DND-41 (cell line): ENCODE measurements at places on chromosomes 6 and 20.
A peak's percentile ranks its signal among the peaks of the same experiment; 100 is the strongest.

- H3K4me1 ChIP-seq: no peaks in the 10 kb centered on the region
- H3K36me3 ChIP-seq: no peaks in the 10 kb centered on the region
- no peak overlapping the region for H3K27ac ChIP-seq
Observed at GRCh38 chr6:74782346-74782745, 423.5 kb downstream of the COL12A1 start.

DNA sequence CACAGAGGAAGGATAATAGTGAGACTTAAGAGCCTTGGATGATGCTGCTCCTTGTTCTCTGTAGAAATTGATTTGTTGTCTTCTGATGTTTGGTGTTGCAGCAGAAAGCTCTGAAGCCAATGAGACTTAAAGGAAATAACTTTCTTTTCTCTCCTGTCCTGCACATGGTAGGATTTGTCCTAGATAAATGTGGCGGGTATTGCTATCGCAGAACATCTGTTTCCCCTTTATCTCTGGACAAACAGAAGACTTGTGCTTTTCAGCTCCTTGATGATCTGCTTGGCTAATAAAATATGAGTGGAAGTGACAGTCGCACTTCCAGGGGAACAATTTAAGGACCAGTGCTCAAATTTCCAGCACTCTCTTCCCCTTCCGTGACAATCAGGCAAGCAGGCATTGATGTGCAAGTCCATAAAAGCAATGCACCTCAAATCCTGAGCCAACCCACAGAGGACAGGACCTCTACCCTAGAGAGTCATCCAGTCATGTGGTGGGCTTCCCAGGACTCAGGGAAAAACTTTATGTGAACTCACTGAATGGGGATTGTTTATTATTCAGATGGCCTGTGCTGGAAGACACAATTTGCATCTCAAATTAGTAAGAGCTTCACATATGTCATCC, 9.9 kb upstream of the NCR2 start:
- H3K4me1 ChIP-seq: no peaks in the 10 kb centered on the region
- no peak for DNase-seq
- no peak overlapping the region for H3K4me3 ChIP-seq
- H3K27ac ChIP-seq: no peak overlapping the region
- no peaks in the 10 kb centered on the region for H3K36me3 ChIP-seq
- H3K27me3 ChIP-seq: no peaks in the 10 kb centered on the region

- DNase-seq: no peak
- H3K27me3 ChIP-seq: no peaks in the 10 kb centered on the region
- no peak overlapping the region for H3K27ac ChIP-seq
- peaks cover 28% of the 10 kb centered on the region for H3K4me1 ChIP-seq
Observed at GRCh38 chr6:28978959-28979561, 26.1 kb downstream of the ZNF311 start.

DNA sequence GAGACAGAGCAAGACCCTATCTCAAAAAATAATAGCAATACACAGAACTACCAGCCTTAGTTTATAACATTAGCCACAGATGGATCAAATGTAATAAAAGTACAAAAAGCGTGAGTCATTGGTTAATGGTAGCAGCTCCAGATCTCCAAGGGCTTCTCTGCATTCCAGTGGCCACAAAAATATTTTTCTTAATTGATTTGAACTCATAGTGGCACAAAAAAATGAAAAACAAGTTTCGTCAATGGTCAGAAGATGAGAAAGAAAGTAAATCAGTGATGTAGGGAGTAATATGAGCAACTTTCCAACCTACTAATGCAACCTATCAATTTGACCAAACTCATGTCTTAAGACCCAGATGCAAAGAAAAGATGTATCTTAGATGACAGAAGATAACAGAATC, 79.6 kb downstream of the CEP57L1 start:
- no peaks in the 10 kb centered on the region for H3K36me3 ChIP-seq
- DNase-seq: no peak
- no peak overlapping the region for H3K27ac ChIP-seq
- no peaks in the 10 kb centered on the region for H3K4me1 ChIP-seq

DNA sequence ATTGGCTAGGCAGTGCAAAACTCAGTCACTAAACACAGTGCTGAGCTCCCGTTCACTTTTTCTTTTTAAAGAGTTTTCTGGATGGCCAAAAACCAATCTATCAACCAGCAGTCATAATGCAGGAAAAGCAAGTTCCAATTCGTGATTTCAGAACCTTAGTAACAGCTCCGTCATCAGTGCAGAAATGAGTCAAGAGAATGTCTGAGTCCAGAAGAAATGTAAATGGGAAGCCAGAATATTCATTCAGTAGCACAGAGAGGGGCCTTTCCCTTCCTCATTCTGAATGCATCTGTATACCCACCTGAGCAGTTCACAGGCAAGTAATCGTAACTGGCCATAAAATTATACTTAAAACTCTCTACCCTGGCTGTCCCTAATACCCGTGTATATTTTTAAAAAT, 20.4 kb downstream of the HUS1B start:
- no peak for DNase-seq
- no peaks in the 10 kb centered on the region for H3K4me1 ChIP-seq
- H3K27ac ChIP-seq: no peak overlapping the region
- H3K27me3 ChIP-seq: no peaks in the 10 kb centered on the region
- 0 out of 2 replicates have a peak, but pooled peaks cover 16% of the 10 kb centered on the region for H3K36me3 ChIP-seq

- H3K36me3 ChIP-seq: no peaks in the 10 kb centered on the region
- no peaks in the 10 kb centered on the region for H3K27me3 ChIP-seq
- DNase-seq: no peak
- no peak overlapping the region for H3K27ac ChIP-seq
- H3K4me1 ChIP-seq: no peaks in the 10 kb centered on the region
Observed at GRCh38 chr6:143225929-143226328, 165.2 kb downstream of the AIG1 start.

GRCh38 chr6:169539176-169539897, 162.5 kb downstream of the WDR27 start:
- no peaks in the 10 kb centered on the region for H3K36me3 ChIP-seq
- H3K4me1 ChIP-seq: no peaks in the 10 kb centered on the region

- no peak overlapping the region for H3K4me3 ChIP-seq
- no peak overlapping the region for H3K27ac ChIP-seq
- no peaks in the 10 kb centered on the region for H3K36me3 ChIP-seq
Observed at GRCh38 chr6:6026513-6027205, 19.9 kb upstream of the NRN1 start.

- DNase-seq: no peak
- no peaks in the 10 kb centered on the region for H3K36me3 ChIP-seq
- H3K4me1 ChIP-seq: no peaks in the 10 kb centered on the region
- H3K4me3 ChIP-seq: no peak overlapping the region
Observed at GRCh38 chr6:27642744-27643456, 170.0 kb upstream of the ZNF184 start.

DNA sequence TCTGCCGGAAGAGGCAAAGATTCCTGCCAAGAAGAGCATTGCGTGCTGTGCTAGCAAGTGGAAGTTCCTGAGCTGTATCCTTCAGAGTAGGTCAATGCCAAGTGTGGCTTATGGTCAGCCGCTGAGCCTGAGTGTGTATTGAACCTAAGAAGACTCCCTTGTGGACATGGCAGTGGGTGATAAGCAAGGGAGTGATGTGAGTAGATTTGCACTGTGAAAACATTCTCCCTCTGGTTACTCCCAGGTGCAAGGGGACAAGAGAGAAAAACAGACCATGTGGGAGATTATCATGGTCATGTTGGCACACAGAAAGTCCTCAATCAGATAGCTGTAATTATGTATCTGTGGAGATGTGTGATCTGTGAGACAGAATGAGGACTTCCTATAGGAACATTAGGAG, 6.1 kb upstream of the TMEM74B start:
- H3K27ac ChIP-seq: no peak overlapping the region
- H3K4me1 ChIP-seq: no peaks in the 10 kb centered on the region
- DNase-seq: no peak
- H3K27me3 ChIP-seq: no peaks in the 10 kb centered on the region
- H3K4me3 ChIP-seq: no peak overlapping the region

GRCh38 chr6:1143655-1144054, 168.2 kb upstream of the FOXQ1 start:
- no peak overlapping the region for H3K4me3 ChIP-seq
- H3K27ac ChIP-seq: no peak overlapping the region
- H3K4me1 ChIP-seq: no peaks in the 10 kb centered on the region

DNA sequence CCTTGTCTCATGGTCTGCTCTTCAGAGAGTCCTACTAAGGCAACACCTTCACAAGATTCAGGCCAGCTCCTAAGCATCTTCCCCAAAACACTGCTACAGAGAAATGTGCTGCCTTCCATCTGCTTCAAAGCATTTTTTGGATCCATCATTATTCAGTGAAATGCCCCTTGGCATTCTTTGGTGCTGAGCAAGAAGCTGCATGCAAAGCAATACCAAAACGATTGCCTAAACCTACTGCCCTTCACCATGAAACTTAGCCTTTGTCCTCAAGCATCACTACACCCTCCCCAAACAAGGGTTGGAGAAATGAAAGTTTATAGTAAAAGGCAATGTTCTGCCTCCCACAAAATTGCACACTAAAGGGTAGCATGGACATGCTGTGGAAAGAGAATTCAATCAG, 93.5 kb downstream of the SNAP25 start:
- H3K27me3 ChIP-seq: no peaks in the 10 kb centered on the region
- no peak overlapping the region for H3K27ac ChIP-seq
- no peak for DNase-seq
- H3K4me3 ChIP-seq: no peak overlapping the region
- H3K36me3 ChIP-seq: no peaks in the 10 kb centered on the region

DNA sequence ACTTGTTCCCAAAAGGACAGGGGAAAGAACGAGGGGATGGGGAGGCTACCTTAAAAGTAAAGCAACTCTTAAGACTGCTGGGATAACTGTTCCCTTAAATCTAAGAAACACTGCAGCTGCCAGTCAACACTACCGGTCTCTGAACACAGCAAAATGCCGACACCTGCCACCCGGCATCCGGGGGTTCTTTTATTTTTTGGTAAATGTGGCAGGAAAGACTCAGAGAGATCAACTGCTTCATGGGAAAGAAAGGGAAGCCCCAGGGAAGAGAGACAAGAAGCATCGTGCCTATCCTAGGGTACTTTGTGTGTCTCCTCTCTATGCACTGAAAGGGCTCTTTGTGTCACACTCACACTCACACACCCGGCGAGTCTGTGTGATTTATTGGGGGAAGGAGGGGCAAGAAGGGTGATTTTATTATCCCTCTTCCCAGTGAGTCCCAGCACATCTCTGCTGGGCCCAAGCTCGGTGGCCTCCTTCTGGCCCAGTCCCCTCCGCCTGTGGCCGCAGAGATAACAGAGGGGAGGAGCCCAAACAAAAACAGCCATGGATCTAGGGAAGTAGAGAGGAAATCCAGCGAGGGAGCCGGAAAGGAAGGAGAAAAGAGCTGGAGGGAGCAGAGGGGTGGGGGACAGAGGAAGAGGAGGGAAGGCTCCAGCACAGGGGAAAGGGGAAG, 1.4 kb downstream of the FYN start:
- H3K27ac ChIP-seq: peak overlapping the region; percentile 90
- no peaks in the 10 kb centered on the region for H3K27me3 ChIP-seq
- DNase-seq: peak; percentile 68
- no peaks in the 10 kb centered on the region for H3K36me3 ChIP-seq

DNA sequence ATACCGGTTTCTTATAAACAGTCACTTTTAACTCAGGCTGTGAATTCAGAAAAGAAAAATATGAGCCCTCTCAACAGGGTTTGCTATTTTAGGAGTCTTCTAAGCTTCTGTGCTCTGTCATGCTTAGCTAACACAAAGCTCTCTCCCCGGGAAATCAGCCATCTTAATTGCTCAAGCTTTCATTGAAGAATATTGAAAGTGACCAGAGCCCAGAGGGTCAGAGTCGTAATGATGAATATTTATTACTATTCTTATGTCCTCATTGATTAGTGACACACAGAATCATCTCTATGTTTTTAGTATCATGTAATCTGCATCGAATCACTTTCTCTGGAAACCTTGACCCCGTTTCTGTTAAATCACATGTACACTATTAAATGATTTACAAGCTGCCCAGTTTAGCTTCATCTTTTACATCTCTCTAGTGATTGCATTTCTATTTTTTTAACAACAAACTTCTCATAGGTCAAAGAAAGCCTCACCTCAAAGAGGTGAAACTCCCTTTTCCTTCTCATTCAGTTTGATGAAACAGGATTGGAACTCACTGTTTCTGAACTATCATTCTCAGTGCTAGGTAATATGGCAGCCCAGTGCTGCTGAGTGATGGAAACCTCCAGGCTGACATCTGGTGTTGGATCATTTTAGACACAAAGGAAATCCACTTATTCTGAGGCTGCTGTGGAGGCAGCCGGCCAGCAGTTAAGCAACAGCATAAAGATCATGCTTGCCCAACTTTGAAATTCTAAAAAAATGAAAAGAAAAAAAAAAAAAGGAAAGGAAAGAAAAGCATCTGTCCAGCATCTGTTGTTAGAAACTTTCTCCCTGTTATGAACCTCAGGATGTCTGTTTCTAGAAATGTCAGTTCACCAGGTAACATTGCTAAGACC, 96.3 kb downstream of the RFPL4B start:
- H3K4me1 ChIP-seq: no peaks in the 10 kb centered on the region
- H3K27me3 ChIP-seq: peaks cover 3% of the 10 kb centered on the region
- no peaks in the 10 kb centered on the region for H3K36me3 ChIP-seq
- no peak for DNase-seq
- no peak overlapping the region for H3K27ac ChIP-seq

DNA sequence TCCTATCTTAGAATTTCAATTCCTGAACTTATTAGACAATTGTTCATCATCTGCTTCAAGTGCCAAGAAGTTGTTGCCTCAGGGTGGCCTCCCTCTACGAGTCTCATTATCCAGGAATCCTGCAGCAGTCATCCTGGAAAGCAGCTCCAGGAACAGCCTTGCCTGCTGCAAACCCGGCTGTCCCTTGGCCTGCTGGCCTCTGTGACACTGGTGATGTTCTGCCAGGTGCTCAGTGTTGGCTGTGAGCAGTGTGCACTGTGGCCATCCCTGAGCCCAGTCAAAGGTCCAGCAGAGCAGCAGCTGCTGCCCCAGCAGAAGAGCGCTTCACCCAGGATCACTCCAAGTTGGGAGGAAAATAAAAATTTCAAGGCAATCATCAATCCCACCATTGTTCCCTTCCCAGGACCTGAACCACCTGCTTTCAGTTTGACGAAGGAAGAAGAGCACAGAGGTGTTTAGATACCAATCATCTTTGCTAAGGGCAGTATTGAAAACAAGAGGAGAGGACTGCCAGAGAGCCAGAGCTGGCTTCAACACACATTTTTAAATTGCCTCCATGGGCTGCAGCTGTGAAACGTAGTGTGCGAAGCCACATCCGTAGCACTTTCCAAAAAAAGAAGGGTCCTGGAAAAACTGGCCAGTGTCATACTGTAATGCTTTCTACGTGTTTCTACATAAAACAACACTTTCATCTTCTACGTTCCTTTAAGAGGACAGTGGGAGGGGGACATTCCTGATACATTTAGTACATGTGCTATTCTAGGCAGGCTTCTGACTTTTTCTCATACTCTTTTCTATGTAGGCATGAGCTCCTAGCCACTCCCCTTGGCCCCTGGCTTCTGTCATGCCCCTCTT, 7.2 kb upstream of the FAM50B start:
- no peaks in the 10 kb centered on the region for H3K36me3 ChIP-seq
- no peak for DNase-seq
- no peak overlapping the region for H3K4me3 ChIP-seq
- H3K27ac ChIP-seq: no peak overlapping the region

GRCh38 chr6:125834348-125834747, 43.6 kb downstream of the NCOA7 start:
- no peak overlapping the region for H3K27ac ChIP-seq
- H3K4me1 ChIP-seq: no peaks in the 10 kb centered on the region
- H3K36me3 ChIP-seq: no peaks in the 10 kb centered on the region; the same call in 1 of the 2 replicates
- no peak overlapping the region for H3K4me3 ChIP-seq
